ENCODE measurements at places on chromosomes 6 and 20.
A peak's percentile ranks its signal among the peaks of the same experiment; 100 is the strongest.

DNA sequence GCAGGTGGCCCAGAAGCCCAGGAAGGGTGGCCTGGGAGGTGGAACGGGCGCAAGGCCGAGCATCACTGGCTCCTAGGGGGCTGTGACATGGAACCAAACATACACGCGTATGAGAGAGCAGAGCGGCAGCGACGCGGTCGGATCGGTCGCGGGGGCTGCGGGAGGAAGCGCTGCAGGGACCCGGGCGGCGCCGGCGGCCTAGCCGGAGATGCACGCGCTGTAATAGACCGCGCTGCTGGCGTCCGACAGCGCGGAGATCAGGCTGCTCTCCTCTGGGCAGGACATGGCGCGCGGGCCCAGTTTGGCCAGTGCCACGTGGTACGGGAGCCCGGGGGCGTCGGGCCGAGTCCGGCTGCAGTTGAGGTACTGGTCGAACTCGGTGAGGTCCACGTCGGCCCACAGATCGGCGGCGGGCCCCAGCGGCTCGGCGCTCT lies 1.5 kb downstream of the SOX18 start:
- DNase-seq: no peak

DNA sequence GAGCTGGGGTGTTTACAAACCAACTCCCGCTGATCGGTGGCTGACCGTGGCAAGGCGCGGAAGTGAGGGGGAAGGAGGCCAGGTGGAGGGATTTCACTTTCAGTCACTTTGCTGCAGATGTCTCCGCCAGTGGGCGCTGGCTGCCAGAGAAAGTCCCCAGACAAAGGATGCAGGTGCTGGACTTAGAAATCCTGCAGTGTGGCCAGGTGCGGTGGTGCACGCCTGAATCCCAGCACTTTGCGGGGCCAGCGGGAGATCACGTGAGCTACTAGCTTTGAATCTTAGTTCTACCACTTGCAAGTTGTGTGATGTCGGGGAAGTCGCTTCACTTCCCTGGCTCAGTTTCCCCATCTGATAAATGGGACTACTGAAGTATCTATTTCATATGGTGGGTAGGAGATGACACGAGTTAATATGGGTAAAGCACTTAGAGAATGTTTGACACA lies 180.4 kb downstream of the ZNF217 start:
- DNase-seq: no peak

DNA sequence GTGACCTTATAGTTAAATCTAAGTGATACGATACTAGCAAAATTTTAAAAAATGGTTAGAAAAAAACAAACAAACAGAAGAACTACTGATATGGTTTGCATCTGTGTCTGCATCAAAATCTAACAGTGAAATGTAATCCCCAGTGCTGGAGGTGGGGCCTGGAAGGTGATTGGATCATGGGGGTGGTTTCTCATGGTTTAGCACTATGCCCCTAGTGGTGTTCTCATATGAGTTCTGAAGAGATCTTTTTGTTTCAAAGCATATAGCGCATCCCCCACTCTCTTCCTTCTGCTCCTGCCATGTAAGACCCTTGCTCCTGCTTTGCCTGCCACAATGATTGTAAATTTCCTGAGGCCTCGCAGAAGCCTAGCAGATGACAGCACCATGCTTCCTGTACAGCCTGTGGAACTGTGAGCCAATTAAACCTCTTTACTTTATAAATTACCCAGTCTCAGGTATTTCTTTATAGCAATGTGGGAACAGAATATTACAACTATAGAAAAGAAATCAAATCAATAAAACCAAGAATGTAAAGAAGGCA lies 5.4 kb downstream of the FBXL4 start:
- no peak for DNase-seq

DNA sequence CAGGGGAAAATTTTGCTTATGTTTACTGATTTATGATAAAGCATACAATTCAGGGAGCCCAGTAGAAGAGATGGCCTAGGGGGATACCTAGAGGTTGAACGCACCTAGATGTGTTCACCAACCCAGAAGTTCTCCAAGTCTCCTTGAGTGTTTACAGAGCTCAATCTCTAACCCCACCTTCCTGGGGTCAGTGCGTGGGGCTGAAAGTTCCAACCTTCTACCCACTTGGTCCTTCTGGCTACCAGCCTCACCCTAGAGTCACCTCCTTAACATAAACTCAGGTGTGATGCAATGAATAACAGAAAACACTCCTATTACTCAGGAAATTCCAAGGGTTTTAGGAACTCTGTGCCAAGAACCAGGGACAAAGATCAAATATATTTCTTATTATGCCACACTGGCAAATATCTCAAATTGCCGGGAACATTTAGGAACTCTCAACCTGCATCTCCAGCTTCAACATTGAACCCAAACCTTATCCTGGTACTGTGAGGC lies 26.4 kb downstream of the AFG1L start:
- DNase-seq: no peak

- DNase-seq: no peak
These were observed 27.0 kb upstream of the TBC1D7 start for GRCh38 chr6:13355043-13355945.

GRCh38 chr20:45149062-45149461 lies 24.8 kb upstream of the WFDC12 start:
- no peak for DNase-seq

DNA sequence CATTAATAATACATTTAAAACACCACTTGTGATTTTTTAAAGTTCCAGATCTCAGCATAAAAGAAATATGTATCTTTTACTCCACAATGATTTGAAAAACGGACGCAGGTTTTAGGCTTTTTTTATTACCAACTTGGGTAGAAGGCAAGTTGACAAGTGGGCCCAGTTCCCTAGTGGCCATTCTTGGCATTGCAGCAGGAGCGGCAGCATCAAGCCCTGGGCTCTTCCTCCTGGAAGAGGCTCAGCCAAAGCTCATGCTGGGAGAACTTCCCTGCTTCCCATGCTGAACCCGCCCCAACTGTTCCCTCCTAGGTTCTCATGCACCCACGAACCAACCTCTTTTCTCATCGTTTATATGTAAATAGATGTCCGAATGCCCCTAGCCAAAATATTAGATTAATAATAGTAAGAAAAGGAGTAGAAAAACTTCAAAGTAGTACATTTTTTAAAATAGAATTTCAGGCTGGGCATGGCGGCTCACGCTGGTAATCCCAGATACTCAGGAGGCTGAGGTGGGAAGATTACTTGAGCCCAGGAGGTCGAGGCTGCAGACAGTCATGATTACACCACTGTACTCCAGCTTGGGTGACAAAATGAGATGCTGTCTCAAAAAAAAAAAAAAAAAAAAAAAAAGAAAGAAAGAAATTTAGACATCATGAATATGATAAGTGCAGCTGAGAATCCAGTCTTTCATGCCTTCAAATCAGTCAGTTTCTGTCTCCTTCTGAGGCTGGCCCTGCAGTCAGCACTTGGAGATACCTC lies 18.2 kb upstream of the MYB start:
- DNase-seq: peak; percentile 35

GRCh38 chr20:33415948-33416347 lies 14.6 kb upstream of the CDK5RAP1 start:
- no peak for DNase-seq

GRCh38 chr20:59375541-59375940 lies 75.1 kb downstream of the EDN3 start:
- DNase-seq: no peak

GRCh38 chr6:147726342-147726741 lies 217.9 kb downstream of the SAMD5 start:
- DNase-seq: no peak

GRCh38 chr6:143955971-143956370 lies 52.1 kb downstream of the PLAGL1 start:
- no peak for DNase-seq

- no peak for DNase-seq
These were observed 37.3 kb downstream of the IPCEF1 start for GRCh38 chr6:154319231-154319858.

- no peak for DNase-seq
These were observed 69.2 kb downstream of the MTFR2 start for GRCh38 chr6:136180704-136181511.

GRCh38 chr6:100260584-100260983 lies 204.1 kb downstream of the SIM1 start:
- no peak for DNase-seq

DNA sequence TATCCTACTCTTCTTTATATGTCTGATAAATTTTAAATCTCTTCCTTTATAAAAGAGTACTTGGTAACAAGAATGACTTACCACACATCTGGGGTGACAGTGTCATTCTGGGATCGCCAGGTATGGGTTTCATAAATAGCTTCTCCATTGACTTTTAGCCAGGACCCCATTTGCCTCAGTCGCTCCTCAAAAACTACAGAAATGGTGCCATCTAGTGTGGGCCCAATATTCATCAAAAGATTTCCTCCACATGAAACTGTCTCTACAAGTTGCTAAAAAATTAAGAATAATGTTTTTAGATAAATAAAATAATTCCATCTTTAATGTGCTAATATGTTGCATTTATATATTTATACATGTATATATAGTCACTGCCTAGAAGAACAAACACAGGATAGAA lies 9.7 kb downstream of the FUCA2 start:
- DNase-seq: no peak

- no peak for DNase-seq
These were observed 10.5 kb downstream of the CAPN11 start for GRCh38 chr6:44169154-44169553.

- DNase-seq: no peak
These were observed 7.3 kb downstream of the THEMIS start for GRCh38 chr6:127893541-127893940.

DNA sequence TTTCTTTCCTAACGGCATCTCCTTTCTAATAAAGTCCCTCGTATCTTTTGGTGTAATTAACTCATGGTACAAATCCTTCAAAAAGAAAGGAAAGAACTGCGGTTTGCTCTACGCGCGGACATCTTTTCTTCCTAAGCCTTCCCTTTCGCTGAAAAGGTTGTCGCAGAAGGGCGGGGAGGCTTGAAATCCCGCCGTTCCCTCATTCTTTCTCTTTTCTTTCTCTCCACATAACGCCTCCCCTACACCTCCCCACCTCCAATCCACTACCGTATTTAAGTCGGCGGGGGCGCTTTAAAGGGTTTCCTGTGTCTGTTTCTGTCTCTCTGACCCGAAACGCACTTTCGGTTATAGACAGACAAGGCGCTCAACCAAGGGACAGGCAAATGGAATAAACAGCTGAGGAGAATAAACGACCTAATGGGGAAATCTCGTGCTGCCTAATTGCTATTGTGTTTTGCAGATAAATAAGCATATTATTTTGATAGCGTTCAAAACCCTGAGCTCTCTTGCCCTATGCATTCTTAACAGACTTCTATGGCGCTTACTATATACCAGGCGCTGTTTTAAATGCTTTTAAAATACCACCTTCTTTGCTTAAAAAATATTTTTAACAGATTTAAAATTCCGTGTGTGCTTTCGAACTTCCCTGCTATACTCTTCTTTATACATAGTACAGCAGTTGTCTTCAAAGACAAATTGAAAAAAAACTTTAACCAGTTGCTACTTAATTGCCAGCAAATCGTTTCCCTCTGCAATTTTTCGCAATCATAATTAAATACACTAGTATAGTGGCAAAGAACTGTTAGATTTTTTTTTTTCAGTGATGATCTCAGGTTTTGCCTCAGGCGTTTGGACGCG lies 2.5 kb upstream of the HEY2 start:
- DNase-seq: no peak

- peak; percentile 21 for DNase-seq
These were observed 269.5 kb downstream of the PLCB1 start for GRCh38 chr20:8401556-8401955.

- DNase-seq: no peak
These were observed 4.0 kb upstream of the CAP2 start for GRCh38 chr6:17389274-17389847.

DNA sequence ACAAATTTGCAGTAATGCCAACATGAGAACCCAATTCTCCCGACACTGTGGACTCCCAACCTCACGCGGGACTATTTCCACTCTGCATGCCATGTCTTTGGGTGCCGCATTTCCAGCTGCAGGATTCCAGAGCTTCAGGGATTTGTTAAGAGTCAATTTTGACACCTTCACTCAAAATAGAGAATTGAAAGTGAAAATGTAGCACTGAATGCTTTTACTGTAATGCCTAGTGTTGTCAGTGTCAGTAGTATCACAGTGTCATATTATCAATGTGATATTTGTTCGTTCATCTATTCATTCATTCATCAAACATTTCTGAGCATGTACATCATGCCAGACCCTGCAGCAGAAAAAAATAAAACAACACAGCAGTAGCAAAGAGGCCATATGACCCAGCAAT lies 13.4 kb upstream of the FAM50B start:
- peak; percentile 5 for DNase-seq

DNA sequence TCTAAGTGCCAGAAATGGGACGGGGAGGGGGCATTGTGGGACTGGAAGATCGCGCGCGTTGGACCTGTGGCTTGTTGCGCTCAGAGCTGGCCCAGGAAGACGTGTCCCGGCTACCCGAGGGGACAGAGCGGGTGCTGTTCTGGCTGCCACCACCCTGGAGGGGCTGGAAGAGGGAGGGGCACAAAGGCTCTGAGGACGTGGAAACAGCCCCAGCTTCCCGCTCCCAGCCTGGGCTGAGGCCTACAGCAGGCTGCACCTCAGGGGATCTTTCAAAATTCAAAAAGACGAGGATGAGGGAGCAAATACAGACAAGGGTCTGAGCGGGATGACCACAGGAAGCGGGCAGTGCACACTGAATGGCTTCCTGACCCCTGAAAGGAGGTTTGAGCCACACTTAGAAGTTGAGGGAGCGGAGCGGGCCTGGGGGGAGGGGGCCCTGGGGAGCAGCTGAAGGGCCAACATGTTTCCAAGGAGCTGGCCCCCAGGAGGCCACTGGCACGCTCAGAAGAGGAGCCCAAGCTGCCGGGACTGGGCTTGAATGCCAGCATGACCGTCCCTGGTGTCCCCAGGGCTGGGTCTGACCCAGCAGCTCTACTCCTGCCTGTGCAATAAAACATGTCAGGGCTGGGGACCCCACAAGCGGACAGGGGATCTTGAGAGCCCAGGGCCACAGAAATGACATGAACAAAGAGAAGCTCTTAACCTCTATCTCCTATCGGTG lies 1.3 kb downstream of the OXT start:
- DNase-seq: no peak

DNA sequence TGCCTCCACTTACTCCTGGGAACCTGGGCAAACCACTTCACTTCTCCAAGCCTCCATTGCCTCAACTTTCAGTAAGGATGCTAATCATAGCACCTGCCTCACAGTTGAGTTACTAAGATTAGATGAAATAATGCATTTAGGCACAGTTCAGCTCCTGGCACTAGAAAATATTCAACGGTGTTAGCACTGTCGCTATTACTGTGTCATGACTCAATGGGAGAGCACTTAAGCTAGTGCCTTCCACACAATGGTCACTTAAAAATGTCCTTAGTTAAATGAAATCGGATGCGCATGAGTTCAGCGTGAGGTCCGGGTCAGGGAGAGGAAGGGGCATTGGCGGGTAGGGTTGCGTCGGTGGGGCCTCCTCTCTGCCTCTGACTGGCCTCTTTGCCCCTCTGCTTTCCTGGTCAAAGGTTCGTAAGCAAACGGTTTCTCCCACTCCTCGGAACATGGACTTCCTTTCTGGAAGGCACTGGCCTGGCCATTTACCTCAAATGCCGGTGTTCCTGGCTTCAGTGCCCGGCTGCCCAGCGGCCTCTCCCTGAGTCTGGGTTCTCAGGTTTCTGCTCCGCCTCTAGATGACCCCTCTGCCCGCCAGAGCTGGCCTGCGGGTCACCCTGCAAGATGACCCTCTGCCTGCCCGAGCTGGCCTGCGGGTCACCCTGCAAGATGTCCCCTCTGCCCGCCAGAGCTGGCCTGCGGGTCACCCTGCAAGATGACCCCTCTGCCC lies 123.8 kb upstream of the QKI start:
- no peak for DNase-seq

- DNase-seq: no peak
These were observed 74.9 kb downstream of the ZDHHC14 start for GRCh38 chr6:157455731-157456523.
